Spinal cord (tissue), 10 donors: ENCODE measurements at places on chromosomes 7 and 10. TPM values are rescaled to one million over a fixed set of nuclear protein-coding genes. Genes with fewer than 3 reads are reported as not detected.

Gene LRRTM3
- total RNA-seq, result 28.6 TPM

Gene TMEM72
- total RNA-seq, result 8.0 TPM

Gene NEBL
- 103 TPM for total RNA-seq

Gene NKX1-2
- 1.3 TPM for total RNA-seq

Gene KAZALD1
- total RNA-seq, result 4.2 TPM

Gene ABCC2
- 0.50 TPM for total RNA-seq

Gene CDK1
- 49.0 TPM for total RNA-seq

Gene WIPF3
- total RNA-seq, result 4.5 TPM

Gene LEP
- 0.10 TPM for total RNA-seq

Gene SKAP2
- 17.6 TPM for total RNA-seq

Gene CFAP46
- 14.3 TPM for total RNA-seq

Gene SLC18A3
- 1.9 TPM for total RNA-seq

Gene GPR37
- total RNA-seq, result 38.8 TPM

Gene PLAC9
- 7.6 TPM for total RNA-seq

Gene IL2RA
- total RNA-seq, result 0.10 TPM

Gene IL6
- total RNA-seq, result not detected

Gene MYL10
- total RNA-seq, result not detected

Gene ECHDC3
- total RNA-seq, result 2.4 TPM

Gene ST8SIA6
- total RNA-seq, result 15.0 TPM

Gene FZD1
- total RNA-seq, result 26.3 TPM

Gene HTR7
- 3.0 TPM for total RNA-seq

Gene LRIT1
- not detected for total RNA-seq

Gene CYP2E1
- total RNA-seq, result 12.7 TPM

Gene CALCR
- total RNA-seq, result 2.4 TPM

Gene CCDC172
- not detected for total RNA-seq

Gene LLCFC1
- not detected for total RNA-seq

Gene FAM25C
- total RNA-seq, result not detected

Gene LHFPL3
- total RNA-seq, result 75.7 TPM

Gene TMEM184A
- total RNA-seq, result 0.20 TPM

Gene ANKRD30A
- not detected for total RNA-seq

Gene EEPD1
- total RNA-seq, result 34.2 TPM

Gene TMEM139
- total RNA-seq, result 2.2 TPM

Gene STOX1
- total RNA-seq, result 11.7 TPM

Gene PAOX
- 8.1 TPM for total RNA-seq

Gene PCBD1
- total RNA-seq, result 76.1 TPM

Gene CAPZA2
- 214 TPM for total RNA-seq

Gene AOAH
- 5.3 TPM for total RNA-seq

Gene ANK3
- total RNA-seq, result 318 TPM

Gene EBF3
- 83.1 TPM for total RNA-seq

Gene ABHD11
- 22.3 TPM for total RNA-seq

Gene NODAL
- total RNA-seq, result 2.1 TPM

Gene IDI2
- 0.11 TPM for total RNA-seq

Gene PLAU
- total RNA-seq, result 4.7 TPM

Gene BUD23
- total RNA-seq, result 37.5 TPM
